Spinal cord (tissue), 10 donors: ENCODE measurements at places on chromosomes 12 and 14.

- DNase-seq = no peak
Measured at GRCh38 chr14:36683083-36683724, 21.5 kb downstream of the PAX9 start.

- DNase-seq = no peak
Measured at GRCh38 chr12:112777387-112778310, 13.9 kb upstream of the RPH3A start.

DNA sequence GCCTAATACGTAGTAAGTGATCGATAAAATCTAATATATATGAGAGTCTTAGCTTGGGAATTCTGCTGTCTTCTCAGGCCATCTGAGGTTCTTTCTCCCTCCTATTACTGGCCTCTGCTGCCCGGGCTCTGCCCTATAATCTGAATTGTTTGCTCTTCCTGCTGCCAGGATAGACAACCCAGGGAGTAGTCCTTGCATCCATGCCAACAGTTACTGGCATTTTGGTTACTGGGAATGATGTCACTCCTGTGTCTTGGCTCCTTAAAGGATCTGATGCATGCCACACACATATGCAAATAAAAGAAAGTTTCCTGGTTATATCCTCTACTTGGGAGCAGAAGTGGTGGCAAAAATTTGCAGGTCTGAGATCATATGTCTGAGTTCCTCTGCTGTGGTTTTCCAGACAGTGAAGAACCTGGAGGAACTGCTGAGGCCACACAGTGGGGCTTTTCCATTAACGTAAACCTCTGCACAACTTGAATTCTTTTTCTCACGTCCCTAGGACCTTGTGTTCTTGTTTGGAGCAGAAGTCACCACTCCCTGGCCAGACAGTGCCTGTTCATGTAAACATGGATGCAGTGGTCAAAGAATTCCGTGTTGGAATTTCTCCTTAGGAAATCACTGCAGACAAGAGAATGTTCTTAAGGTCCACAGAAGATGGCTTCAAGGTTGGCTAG, 320.6 kb upstream of the TBX3 start:
- DNase-seq = no peak

DNA sequence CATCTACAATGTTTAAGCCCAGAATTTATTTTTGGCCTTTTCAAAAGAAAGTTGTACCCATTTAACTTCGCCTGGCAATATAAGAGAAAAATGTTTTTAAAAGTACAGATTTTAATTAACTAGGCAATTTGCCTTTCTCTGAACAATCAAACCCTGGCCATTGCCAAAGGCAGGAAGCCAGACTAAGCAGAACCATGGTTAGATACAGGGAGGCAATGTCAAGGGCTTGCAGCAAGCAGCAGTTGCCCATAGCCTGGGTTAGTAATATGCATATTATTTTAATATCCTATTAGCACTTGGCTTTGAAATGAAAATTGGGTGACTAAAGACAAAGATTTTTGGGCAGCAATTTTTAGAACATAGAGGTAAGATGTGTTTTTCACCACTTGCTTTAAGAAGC, 51.1 kb upstream of the FRMD6 start:
- no peak for DNase-seq

DNA sequence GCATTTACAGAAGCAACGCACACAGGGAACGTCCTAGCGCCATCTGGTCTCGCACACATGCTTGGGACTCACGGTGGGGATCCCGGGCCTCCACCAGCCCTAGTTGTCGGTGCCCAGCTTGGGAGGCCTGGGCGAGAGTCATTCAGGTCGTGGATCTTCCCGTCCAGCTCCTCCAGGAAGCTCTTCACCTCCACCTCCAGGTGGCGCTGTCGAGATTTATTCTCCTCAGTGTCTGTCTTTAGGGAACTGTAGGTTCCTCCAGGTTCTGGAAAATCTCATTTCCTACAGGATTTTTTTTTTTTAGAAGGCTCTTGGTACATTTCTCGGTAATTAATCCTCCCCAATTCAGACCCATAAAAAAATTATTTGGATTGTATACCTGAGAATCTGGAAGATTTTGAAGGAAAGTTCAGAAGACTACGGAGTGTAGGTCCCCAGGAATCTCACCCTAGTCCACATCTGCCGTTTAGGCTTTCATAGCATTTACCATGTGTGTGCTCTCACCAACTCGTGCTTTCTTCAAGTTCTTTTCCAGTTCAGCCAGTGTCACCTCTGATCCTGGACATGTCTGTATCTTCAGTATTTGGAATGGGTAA, 910.0 kb downstream of the TMEM121 start:
- no peak for DNase-seq

DNA sequence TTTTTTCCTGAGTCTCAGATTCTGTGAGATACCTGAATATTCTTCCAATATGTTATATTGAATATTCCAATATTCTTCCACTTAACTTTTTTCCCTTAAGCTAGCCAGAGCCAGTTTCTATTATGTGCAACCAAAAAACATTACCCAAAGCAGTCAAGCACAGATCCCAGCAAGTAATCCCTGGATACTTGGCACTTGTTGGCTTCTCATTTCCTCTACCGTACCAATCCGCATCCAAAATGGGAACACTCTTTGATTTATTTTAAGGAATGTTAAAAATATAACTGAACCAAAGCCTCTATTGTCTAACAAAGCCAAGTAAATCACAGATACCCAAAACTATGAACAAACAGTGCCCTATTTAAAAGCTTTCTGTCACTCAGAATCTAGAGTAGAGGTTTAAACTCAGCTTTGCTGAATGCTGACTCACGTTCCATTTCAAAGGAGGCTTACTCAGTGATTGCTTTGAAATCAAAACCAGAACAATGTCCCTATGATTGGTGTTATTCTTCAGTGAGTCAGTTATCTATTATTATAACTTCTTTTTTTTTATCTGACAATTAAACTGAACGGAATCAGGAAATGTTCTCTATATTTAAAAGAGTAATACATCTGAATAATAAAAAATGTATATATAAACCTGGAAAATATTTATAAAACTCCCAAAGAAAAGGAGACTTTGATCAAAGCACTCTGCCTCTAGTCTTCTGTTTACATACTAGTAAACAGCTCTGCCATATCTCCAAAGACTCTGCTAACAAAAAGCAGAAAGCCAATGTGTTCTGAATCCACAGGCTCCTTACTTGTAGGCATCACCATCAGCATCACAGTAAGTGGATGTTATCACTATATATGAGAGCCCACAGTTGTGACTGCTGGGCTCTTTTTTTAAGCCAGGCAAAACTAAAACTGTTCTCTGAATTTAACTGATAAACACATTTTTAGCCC, 360.8 kb downstream of the CCDC91 start:
- DNase-seq = no peak

DNA sequence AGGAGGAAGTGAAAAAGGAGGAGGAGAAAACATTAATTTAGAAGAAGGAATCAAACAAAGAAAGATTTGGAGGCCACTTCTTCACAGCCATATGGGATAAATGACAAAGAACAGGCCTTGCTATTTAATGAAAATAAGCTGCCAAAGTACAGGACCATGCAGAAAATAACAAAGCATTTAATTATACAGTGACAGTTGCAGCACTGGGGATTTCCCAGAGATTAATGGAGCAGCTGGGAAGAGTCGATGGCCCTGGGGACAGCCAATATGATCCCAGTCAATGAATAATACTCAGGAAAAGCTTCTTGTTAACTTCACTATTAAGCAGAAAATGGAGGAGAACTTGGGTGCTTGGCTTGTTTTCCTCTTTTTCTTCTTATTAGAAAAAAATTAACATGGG, 34.6 kb downstream of the RERG start:
- no peak for DNase-seq

DNA sequence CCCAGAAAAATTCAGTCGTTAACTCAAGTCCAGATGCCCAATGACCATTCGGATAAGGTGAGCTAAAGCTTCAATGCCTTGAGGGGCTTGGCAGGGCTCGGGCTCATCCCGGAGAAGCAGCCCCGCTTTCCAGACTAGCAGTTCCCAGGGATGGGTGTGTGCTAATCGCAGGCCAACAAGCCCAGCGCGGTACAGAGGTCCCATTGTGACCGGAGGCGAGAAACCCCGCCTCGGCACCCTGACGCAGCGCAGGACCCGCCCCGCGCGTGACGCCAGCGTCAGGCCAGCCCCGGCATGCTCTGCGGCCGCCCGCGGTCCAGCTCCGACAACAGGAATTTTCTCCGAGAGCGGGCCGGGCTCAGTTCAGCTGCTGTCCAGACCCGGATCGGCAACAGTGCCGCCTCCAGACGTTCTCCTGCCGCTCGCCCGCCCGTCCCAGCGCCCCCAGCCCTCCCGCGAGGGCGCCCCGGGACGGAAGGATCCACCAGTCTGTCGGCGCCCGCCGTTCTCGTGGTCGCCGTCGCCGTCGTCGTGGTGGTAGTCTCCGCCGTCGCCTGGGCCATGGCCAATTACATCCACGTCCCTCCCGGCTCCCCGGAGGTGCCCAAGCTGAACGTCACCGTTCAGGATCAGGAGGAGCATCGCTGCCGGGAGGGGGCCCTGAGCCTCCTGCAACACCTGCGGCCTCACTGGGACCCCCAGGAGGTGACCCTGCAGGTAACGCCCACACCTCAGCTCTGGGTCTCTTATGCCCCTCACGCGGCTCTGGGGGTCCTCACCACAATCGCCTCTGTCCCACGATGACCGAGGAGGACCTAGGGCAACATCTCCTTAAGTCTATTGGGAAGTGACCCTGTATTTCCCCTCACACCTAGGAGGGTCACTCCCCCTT, at the start of gene ETNK1:
TSS of gene ETNK1 (plus strand) at position 302 of the 892 bp plus-strand sequence. CDS start at position 562, 260 bp downstream.
- peak; percentile 97 for DNase-seq

- peak; percentile 42 for DNase-seq
Measured at GRCh38 chr14:33039311-33039710, 100.6 kb downstream of the NPAS3 start.

- no peak for DNase-seq
Measured at GRCh38 chr12:30019366-30020140, 235.8 kb upstream of the TMTC1 start.

GRCh38 chr12:117890137-117890536, 78.7 kb downstream of the KSR2 start:
- no peak for DNase-seq

- no peak for DNase-seq
Measured at GRCh38 chr14:101133068-101133467, 229.5 kb upstream of the RTL1 start.

- DNase-seq = no peak
Measured at GRCh38 chr14:23321572-23322547, 603 bp downstream of the PABPN1 start.

- DNase-seq = no peak
Measured at GRCh38 chr12:58819345-58819744, 101.0 kb downstream of the LRIG3 start.

DNA sequence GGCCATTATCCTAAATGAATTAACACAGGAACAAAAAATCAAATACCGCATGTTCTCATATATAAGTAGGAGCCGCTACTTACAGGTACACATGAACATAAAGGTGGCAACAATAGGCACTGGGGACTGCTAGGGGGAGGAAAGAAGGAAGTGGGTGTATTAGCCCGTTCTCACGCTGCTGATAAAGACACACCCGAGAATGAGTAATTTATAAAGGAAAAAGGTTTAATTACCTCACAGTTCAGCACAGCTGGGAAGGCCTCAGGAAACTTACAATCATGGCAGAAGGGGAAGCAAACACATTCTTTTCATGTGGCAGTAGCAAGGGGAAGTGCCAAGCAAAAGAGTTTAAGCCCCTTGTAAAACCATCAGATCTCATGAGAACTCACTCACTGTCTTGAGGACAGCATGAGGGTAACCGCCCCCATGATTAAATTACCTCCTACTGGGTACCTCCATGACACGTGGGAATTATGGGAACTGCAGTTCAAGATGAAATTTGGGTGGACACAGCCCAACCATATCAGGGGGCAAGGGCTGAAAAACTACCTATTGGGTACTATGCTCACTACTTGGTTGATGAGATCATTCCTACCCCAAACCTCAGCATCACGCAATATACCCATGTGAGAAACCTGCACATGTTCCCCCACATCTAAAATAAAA, 16.4 kb upstream of the MIA2 start:
- DNase-seq = no peak

DNA sequence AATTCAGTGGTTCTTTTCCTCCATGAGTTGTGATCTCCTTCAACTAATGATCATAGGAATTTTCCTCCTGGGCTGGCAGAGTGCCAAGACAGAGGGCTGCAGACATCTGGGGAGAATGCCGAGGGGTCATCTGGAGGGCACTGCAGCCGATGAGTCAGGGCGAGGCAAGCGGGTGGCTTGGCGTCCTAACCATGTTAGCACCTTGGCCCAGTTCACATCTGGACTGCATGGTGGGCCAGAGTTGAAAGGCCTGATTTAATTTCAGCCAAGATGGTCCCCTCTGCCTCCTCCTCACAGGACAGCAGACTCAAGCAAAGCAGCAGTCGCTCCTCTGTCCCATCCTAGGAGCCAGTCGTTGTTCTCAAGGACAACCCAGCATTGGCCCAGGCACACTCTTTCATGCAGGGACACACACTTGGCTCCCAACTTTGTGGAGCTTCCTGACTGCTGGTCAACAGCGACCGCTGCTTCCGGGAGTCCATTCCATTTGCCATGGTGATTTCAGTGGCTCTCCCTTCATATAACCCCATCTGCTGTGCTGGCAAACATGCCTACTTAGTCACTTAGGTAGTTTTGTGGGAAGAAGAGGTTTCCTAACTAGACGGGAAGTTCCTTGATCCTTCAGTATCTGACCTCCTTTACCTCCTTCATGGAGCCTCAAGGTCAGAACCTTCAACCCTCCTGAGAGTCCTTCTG, 161.8 kb downstream of the TTC8 start:
- no peak for DNase-seq

DNA sequence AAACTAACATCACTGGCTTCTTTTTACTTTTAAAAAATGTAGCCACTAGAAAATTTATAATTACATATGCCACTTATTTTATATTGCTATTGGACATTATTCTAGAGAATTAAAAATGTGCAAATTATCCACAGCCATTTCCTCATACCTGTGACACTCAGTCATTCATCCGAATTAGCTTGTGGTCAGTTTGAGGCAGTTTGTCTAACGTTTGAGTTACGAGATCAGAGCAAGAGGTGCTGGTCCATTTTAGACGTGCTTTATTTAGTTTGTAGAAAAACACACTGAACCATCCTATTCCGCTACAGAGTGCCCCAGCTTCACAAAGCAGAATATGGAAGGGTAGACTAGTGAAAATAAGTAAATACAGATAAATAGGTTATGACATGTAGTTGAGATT, 513.0 kb downstream of the NRXN3 start:
- DNase-seq = no peak

DNA sequence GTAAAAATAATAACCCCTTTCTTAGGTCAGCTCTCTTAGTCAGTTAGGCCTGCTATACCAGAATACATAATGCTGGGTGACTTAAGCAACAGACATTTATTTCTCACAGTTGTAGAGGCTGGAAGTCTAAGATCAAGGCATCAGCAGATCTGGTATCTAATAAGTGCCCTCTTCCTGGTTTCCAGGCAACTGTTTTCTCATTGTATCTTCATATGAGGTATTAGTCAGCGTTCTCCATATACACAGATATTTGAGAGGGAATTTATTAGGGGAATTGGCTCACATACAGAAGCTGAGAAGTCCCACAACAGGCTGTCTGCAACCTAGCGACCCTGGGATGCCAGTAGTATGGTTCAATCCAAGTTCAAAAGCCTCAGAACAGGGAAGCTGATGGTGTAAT, 896.0 kb downstream of the GALC start:
- no peak for DNase-seq
